Ascending aorta (tissue), 2 donors: ENCODE measurements at places on chromosomes 12 and 14. TPM values are rescaled to one million over a fixed set of nuclear protein-coding genes. Genes with fewer than 3 reads are reported as not detected.
A peak's percentile ranks its signal among the peaks of the same experiment; 100 is the strongest.

DNA sequence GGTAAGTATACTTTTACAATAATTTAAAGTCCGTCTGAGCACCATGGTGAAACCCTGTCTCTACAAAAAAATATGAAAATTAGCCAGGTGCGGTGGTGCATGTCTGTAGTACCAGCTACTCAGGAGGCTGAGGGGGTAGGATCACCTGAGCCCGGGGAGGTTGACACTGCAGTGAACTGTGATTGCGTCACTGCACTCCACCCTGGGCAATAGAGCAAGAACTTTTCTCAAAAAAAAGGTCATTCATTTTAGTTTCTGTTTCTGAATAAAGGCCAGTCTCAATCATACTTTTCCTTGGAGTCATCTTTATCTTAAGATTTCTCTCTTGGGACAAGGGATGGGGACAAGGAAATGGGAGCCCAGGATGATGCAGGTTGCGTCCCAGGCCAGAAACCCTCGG lies 12.9 kb downstream of the ANKRD13A start:
- DNase-seq, result no peak

- DNase-seq, result no peak
Observed at GRCh38 chr12:97164936-97165335, 257.9 kb downstream of the NEDD1 start.

GRCh38 chr14:56650979-56651378 lies 71.4 kb downstream of the TMEM260 start:
- no peak for DNase-seq

Gene VDR
- 13.1 TPM for total RNA-seq

GRCh38 chr12:122730215-122731014 lies at the start of gene HCAR1:
Gene HCAR1, minus strand, starts transcription at chr12:122730844. Its CDS starts 505 bp downstream, at chr12:122730339.
- no peak for DNase-seq

DNA sequence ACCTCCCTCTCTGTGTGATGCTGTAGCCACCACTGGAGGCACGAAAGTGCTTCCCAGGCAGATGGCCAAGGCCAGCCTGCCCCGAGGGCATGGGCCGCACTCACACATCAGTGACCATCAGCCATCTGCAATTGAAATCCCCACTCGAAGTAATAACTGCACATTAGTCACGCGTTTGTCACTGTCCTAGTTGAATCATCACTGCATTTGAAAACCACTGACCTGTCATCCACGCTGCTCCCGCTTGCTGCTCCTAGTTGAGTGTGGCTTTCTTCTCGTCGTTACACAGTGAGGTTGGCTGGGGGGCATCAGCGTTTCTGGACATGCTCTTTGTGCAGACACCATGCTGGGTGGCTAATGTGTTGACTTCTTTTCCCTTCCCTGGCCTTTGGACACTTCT lies 176.1 kb downstream of the ADGRD1 start:
- DNase-seq, result peak; percentile 58
